ENCODE measurements at places on chromosomes 6 and 20.
A peak's percentile ranks its signal among the peaks of the same experiment; 100 is the strongest.

DNA sequence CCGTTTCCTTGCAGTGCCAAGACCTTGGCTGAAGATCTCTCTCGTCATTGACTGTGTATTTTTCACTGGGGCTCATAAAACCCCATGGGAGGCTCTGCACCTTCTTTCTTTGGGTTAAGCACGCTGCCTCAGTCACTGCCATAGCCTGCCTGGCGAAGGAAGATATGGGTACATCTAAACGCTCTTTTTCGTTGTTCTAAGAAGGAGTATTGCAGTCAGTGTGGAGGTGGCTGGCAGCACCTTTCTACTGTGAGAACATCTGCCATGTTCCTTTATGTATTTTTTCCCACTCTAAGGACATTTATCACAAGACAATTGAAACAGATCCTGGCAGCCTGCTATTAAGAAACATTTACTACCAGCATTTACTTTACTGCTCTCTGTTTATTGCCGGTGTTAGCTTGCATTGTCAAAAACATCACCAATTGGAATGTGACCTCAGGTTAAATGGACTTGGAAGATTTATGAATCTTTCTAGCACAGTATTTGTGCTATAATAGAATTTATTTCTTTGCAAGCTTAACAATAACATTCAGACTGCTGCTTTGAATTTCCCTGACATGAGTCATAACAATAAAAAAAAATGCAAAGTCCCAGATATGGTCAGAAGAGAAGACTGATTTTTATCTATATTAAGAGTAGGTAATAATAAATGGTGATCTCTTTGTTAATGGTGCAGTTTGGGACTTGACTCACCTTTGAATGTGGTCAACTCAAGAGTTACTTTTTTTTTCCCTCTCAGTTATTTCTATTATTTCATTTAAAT lies 62.2 kb upstream of the CLDN20 start:
- DNase-seq: no peak

DNA sequence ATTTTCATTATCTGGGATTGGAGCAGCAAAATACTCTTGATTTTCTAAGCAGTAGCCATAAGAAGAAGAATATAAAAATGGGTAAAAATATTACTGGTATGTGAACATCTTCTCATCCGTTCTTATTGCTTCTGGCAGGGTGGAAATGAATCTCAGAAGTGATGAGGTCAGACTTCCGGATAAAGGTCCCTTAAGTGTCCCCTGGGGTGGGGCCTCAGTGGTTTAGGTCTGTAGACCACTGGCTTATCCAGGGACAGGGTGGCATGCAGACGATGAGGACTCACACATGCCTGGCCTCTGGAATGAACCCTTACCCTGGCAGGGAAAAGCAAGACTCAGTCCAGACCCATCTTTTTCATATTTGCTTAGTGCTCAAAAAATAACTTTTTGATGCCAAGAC lies 143.3 kb downstream of the UST start:
- no peak for DNase-seq

GRCh38 chr6:47023573-47023972 lies 18.6 kb downstream of the ADGRF1 start:
- DNase-seq: no peak

DNA sequence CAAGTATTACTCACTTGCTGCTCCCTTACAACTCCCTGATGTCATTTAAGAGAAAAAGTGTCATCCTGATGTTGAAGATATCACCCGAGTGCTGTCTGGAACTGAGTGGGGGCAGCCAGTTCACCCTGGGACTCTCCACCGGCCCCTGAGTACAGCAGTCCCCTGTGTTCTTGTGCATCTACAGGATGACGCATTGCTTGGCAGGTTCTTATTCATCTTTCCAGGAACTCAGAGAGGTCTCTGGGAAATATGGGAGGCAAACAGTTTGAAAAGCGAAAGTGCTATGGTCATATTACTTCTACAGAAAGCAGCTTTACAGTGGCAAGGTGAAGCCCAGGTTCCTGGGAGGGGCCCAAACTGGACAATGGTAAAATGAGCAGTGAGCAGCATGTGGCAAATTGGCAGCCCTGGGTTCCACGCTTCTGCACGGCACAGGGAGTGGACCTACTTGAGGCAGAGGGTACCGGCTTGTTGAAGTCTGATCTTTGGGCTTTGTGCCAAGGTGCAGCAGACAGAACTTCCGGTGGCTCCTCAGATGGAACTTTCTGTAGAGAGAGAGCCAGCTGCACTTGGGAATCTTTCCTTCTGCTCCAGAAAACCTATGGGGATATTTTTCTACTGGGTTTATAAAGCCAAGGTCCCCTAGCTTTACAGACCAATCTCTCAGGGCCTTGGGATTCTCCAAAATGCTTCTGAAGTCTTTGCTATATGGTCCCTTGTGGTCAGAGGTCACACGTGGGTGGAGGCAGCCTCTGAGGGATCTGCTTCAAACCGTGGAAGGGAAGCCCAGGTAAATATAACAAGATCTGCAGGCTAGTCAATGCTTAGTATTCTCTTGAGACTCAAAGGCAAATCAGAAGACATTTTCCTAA lies 128.3 kb downstream of the MAP3K7 start:
- no peak for DNase-seq

DNA sequence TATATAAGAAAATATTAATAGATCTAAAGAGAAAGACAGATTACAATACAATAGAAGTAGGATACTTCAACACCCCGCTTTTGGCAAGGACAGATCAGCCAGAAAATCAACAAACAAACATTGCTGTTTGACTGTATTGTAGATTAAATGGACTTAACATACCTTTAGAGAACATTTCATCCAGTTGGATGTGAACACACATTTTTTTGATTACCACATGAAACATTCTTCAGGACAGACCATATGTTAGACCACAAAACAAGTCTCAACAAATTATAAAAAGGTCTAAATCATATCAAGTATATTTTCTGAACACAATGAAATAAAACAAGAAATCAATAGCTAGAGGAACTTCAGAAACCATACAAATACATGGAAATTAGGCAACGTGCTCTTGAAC lies 148.2 kb downstream of the TRMT11 start:
- no peak for DNase-seq

DNA sequence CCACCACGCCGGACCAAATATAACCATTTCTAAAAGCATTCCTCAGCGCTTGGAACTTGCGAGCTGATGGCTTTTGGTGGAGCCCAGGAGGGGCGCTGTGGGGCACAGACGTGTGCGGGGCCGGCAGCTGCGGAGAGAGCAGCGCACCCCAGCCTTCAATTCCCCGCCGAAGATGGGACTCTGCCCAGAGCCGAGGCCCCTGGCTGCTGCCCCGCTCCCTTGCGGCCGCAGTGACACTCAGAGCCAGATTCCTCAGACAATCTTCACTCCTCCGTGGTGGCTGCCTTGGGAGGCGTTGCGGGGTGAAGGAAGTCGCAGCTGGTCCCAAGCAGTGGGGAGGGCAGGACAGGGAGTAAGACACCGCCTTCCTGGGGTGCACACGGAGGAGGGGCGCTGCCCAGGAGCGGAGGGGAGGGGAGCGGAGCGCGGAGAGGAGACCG lies 87.7 kb downstream of the TMEM242 start:
- DNase-seq: no peak

- DNase-seq: no peak
Measured at GRCh38 chr6:152170702-152171667, 363.5 kb downstream of the ESR1 start.

- DNase-seq: no peak
Measured at GRCh38 chr6:64520050-64520449, 884.4 kb downstream of the PHF3 start.

DNA sequence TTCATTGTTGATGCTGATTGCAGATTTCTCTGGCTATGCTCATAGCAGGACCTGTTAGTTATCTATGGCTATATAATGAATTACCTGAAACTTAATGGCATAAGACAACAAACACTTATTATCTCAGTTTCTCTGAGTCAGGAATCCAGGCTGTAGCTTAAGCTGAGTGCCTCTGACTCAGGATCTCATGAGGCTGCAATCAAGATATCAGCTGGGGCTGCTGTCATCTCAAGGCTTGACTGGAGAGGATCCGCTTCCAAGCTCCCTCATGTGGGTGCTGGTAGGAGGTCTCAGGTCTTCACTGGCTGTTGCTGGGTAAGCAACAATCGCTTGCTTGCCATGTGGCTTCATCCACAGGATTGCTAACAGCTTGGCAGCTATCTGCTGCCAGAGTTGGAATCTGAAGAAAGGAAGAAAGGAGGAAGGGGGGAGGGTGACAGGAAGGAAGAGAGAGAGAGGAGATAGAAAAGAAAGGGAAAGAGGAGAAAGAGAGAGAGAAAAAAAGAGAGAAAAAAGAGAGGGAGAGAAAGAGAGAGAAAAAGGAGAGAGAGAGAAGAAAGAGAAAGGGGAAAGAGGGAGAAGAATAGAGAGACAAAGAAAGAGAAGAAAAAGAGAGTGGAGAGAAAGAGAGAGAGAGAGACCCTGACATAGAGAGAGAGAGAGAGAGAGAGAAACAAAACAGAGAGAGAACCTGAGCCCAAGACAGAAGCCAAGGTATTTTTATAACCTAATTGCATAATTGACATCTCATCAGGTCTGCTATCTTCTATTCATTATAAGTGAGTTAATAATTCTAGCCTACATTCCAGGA lies 579.0 kb upstream of the BTBD3 start:
- DNase-seq: no peak

DNA sequence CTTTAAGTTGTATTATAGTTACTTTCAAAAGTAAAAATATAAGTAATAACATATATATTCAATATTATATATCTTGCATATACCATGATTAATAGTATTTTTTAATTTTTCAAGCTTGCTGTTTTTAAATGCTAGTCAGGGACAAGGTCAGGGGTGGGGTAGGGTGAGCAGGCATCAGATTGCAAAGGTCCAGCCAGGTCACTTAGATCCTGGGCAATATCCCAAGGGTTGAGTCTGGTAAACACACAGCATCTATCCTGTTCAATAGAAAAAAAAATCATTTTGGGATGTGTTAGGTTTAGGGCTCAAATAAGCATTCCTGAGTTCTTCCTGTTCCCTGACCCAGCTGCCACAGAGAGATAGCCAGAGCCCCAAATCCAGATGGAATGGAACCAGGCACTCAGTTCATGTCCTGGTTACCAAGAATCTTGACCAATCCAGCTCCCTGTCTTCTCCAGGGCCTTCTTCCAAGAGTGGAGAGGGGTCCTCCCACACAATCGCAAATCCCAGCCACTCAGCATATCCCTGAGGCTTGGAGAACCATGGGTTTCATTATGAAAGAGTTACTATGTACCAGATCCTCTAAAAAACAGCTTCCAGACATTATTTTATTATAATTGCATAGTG lies 134.9 kb upstream of the TOP1 start:
- no peak for DNase-seq

GRCh38 chr6:82015043-82015442 lies 232.5 kb downstream of the IBTK start:
- DNase-seq: no peak

DNA sequence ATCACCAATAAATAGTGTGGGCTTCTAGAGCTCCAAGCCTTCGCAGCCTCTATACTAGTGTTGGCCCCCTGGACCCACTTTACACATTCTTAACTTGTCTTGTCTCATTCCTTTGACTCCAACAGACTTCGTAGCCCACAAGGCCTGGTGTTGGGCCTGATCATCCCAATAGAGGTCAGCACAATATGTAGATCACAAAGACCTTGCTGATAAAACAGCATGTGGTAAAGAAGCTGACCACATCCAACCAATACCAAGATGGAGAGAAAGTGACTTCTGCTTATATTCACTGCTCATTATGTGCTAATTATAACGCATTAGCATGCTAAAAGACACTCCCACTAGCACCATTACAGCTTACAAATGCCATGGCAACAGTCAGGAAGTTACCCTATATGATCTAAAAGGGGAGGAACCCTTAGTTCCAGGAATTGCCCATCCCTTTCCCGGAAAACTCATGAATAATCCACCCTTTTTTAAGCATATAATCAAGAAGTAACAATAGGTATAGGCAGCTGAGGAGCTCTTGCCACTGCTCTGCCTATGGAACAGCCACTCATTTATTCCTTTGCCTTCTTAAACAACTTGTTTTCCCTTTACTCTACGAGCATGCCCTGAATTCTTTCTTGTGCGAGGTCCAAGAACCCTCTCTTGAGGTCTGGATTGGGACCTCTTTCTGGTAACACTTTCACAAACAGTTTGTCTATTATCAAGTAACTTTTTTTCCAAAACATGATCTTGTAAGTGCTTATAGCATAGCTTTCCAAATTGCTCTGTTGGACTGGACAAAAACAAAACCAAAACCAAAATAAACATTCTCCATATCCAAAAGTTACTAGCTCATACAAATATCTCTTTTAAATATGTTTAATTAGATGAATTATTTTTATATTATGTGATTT lies 54.6 kb upstream of the ECHDC1 start:
- no peak for DNase-seq

DNA sequence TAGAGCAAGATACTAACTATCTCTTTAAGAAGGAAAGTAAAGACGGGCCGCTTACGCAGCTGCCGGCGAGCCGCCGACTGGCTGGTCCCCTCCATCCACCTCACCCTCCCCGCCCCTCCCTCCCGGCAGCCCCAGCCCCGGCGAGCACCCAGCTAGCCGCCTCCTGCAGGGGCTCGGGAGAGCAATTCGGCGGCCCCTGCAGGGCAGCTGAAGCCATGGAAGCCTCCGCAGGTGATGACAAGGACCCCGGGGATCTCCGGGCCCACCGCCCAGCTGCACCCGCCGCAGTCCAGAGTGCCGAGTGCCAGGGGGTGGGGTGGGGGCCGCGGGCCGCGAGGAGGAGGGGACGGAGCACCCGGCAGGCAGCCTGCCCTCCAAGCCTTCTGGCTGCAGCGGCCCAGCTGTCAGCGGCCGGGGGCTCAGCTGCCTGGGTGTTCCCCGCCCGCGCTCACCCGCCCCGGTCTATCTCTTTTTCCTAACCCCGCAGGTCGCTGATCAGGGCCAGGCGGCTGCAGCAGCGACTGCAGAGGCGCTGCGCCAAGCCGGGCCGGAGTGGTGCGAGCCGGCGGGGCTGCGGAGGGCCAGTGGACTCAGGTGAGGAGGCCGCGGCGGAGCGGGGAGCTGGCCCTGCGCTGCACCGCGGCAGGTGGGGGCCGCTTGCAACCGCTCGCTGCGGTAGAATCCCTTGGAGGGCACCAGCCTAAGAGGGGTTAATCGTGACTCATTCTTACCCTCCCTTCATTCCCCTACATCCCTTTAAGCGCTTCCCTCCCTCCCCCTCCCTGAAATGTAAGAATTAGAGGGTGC lies at the start of gene SNPH:
TSS of gene SNPH (plus strand) at position 128 of the 807 bp plus-strand sequence. CDS start 29,946 bp downstream, outside the sequence.
- DNase-seq: peak; percentile 70

DNA sequence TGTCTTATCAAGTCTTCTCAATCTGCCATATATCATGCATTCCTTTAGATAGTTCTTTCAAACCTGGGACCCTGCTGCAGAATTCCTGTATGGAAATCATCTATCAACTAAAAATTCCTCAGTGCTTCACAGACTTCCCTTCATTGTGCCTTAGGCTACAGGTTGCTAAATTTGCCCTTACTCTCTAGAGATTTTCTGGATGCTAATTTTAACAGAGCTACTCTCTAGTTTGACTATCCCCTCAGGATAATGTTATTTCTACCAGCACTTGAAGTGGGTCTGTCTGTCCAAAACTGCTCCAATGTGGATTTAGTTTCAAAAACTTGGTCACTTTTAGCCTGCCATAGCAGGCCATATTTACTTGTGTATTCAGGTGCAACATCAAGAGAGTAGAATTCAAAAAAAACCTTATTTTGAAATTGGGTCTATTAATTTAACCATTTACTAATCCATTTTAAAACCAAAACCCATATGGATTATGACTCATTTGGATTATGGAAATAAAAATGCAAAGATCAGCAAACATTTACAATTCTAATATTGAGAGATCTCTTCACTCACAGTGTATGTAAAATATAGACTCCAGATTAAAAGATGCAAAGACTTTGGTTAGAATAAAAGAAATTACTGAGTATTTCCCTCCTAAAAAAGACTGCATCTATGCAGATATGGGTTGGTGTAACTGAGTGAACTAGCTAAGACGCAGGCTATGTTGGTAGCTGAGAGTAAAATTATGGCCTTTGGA lies 13.9 kb upstream of the COX7A2 start:
- no peak for DNase-seq

All from activated naive CD4-positive, alpha-beta T cell (primary cell).